ENCODE measurements at places on chromosomes 11 and 22. TPM values are rescaled to one million over a fixed set of nuclear protein-coding genes. Genes with fewer than 3 reads are reported as not detected.

- no peak for DNase-seq
Observed at GRCh38 chr11:95883381-95883780, 40.5 kb downstream of the MTMR2 start.

DNA sequence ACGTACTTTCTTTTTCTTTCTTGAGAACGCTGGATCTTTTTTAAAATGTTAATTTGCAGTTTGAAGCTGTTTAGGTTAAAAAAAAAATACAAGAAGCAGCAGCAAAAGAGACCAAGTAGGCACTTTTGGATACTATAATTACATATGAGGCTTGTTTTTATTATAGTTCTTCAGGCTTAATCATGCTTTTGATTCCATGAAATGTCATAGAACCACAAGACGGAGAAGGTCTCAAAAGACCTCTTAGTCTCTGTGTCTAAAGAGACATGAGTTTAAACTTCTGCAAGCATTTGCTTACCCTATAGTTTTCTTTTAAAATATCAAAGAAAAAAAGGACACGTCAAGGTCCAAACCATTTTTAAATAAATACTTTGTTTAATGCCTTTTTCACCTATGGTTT, 18.8 kb upstream of the MMP20 start:
- no peak for DNase-seq

GRCh38 chr22:34986523-34986922, 79.4 kb upstream of the ISX start:
- DNase-seq, result no peak

DNA sequence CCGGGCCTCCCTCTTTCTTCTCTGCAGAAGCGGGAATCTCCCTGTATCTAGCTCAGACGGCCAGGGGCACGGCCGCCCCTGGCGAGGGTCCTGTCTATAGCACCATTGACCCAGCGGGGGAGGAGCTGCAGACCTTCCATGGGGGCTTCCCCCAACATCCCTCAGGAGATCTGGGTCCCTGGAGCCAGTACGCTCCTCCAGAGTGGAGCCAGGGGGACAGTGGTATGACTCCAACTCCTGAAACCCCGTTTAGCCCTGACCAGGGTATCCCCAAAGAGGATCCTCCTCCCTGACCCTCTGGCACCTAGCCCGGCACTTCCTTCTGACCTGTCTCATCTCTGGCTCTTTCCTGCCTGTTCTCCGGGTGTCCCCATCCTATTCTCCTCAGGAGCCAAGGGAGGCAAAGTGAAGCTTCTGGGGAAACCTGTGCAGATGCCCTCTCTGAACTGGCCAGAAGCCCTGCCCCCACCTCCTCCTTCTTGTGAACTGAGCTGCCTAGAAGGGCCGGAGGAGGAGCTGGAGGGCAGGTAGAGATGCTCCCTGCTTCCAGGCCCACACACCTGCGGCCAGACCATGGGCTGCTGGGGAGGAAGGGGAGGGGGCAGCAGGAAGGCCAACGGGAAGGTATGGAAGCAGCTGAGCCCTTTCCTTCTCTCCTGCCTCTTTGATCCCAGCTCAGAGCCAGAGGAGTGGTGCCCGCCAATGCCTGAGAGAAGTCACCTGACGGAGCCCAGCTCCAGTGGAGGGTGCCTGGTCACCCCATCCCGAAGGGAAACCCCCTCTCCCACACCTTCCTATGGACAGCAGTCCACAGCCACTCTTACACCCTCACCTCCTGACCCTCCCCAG, 12.9 kb downstream of the ROBO3 start:
- no peak for DNase-seq

DNA sequence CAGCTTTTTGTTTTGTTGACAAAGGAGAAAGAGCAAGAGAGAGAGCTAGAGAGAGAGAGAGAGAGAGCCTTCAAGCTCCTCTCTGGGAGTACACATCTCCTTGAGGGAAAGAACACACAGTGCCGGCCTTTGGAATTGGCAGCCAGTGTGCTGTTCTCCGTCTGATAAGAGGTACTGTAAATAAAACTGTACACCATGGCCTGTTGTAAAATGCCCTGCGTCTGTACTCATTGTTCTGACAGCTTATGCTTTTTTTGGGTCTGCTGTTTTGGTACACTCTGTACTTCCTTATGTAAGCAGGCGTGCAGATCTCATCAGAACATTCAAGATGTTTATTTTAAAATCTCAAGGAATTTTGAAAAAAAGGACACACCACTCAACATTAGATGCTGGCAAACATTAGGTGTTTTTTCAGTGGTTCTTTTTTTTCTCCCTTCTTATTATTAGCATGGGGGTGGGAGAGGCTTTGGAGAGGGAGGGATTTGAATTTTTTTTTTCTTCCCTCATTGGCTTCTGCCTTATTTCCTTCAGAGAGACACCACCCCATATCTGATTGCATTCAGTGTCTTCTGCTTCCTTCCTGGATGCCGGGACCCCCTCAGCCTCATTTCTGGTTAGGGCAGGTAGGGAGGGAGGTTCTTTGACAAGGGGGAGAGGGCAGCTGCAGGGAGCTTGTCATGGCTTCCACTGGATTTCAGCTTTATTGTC, 116.8 kb upstream of the NNMT start:
- peak; percentile 71 for DNase-seq

DNA sequence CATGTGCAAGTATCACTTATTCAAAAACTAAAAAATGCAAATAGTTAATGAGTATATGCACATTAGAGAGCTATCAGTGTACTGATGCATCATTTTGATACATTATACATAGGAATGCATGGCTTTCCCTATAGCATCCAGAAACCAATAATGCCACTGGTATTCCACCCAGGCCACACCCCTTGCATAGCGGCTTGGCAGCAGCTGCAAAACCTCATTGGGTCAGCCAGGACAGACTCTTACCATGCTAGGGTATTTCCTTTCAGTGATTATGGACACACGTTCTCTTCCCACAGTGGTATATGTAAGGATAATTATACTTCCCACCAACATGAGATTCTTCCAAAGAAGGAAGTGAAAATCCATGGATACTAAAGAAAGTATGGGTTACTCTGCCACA, 145.9 kb upstream of the PITPNB start:
- DNase-seq, result no peak

Gene POLR2L
- polyA plus RNA-seq, result 67.3 TPM

Gene SCGB1C1
- not detected for polyA plus RNA-seq

Gene OR51E2
- polyA plus RNA-seq, result 0.67 TPM

Gene OR56A1
- not detected for polyA plus RNA-seq

Gene LDHAL6A
- polyA plus RNA-seq, result not detected
